ENCODE measurements at places on chromosomes 1 and 21. TPM values are rescaled to one million over a fixed set of nuclear protein-coding genes. Genes with fewer than 3 reads are reported as not detected.

GRCh38 chr1:231638647-231639046 is 12.1 kb downstream of the DISC1 start:
- no peak for DNase-seq

The TLCD4 gene
- total RNA-seq = under 0.01 TPM

GRCh38 chr1:241612533-241613477 is 27.4 kb downstream of the CHML start:
- DNase-seq = peak; percentile 67

DNA sequence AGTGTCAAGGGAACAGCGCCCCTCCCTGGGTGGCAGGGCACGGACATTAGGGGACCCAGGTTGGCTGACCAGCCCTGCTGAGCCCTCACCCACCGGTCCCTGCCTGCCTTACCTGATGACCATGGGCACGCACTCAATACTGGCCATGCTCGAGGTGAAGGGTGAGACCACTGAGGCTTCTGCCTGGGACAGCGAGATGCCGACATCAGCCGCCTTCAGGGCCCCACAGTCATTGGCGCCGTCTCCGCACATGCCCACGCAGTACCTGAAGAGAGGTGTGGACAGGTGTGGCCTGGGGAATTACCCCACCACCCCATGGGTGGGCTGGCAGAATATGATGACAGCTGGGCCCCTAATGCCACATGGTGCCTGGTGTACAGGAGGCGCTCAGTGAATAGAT is 7.8 kb upstream of the MFAP2 start:
- no peak for DNase-seq

DNA sequence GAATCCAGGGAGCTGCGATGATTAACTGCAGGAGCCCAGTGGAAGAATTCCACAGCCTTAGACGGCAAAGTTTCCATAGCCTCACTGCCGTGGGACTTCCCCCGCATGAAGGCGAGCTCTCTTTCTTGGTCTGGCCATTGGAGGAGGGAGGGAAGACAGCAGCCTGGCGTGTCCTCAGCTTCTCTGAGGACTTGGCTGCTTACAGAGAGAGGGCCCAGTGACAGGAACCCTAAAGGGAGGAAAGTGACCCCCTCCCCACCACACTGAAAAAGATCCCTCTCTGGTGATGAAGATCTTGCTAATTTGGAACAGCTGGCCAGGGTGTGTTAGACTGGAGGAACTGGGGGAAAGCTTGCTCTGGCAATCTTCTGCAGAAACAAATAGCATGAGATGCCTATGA is 41.0 kb downstream of the ATP2B4 start:
- no peak for DNase-seq

DNA sequence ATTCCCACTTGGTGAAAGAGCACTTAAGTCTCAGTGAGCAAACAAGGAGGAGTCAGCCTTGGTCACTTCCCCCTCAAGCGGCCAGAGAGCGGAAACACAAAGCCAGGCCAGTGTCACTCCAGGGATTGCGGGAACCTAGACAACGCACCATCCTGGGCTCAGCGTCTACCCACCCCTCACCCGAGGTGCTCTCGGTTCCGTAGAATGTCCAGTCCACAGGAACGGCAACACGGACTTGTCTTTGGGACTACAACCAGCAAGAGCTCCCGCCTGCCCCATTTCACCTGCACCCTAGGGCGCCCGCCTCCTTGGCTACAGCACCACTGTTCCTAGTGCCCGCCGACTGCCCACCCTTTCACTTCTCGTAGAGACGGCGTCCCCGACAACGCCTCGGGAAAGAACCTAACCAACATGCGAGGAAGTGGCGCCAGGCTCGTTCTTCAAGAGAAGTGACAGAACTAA is 509 bp downstream of the GDAP2 start:
- peak; percentile 26 for DNase-seq

The NSL1 gene
- total RNA-seq = 25.3 TPM

DNA sequence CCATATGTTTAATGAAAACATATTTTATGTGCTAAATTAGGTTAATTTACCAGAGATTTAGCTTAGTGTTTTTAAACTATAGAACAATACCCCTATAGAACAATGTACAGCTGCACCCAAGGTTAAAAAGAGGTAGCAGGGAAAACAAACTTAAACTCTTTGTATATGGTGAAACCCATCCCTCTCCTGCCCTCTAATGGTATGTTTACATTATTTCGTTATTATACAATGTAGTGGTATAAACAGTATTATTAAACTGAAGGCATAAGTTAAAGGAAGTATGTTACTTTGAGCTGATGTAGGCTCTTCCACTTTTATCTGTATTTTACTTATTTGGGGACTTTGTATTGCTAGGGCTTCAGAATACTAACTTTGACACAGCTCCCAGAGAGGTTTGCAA is 16.7 kb upstream of the ZYG11A start:
- DNase-seq = no peak

- DNase-seq = no peak
Measured at GRCh38 chr1:19620786-19621185, 23.3 kb upstream of the NBL1 start.

The RGS8 gene
- total RNA-seq = not detected

- no peak for DNase-seq
Measured at GRCh38 chr21:45255381-45256020, 32.2 kb downstream of the POFUT2 start.

DNA sequence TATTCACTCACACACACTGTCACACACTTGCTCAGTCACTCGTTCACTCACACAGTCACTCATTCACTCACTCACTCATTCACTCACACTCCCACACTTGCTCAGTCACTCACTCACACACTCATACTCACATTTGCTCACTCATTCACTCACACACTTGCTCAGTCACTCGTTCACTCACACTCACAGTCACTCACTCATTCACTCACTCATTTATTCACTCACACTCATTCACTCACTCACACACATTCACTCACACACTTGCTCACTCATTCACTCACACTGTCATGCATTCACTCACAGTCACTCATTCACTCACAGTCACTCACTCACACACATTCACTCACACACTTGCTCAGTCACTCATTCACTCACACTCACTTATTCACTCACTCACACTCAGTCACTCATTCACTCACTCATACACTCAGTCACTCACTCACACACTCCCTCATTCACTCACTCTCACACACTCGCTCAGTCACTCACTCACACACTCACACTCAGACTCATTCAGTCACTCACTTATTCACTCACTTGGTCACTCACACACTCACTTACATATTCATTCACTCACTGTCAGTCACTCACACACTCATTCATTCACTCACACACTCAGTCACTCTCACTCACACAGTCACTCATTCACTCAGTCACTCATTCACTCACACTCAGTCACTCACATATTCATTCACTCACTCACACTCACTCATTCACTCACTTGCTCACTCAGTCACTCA is 167.0 kb upstream of the C1orf174 start:
- DNase-seq = no peak

GRCh38 chr1:225587310-225587709 is 65.6 kb downstream of the ENAH start:
- no peak for DNase-seq

DNA sequence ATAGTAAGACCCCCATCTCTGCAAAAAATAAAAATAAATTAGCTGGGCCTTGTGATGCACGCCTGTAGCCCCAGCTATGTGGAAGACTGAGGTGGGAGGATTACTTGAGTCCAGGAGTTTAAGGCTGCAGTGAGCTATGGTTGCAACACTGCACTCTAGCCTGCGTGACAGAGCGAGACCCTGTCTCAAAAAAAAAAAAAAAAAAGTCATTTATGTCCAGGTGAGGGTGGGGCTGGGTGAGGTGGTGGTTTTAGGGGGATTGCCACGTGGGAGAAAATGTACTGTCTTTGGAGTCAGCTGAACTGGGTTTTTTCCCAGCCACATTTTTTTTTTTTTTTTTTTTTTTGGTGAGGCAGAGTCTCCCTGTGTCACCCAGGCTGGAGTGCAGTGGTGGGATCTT is 6.7 kb downstream of the PIK3CD start:
- no peak for DNase-seq

- DNase-seq = peak; percentile 91
Measured at GRCh38 chr1:23581219-23581618, 21.9 kb upstream of the ID3 start.

DNA sequence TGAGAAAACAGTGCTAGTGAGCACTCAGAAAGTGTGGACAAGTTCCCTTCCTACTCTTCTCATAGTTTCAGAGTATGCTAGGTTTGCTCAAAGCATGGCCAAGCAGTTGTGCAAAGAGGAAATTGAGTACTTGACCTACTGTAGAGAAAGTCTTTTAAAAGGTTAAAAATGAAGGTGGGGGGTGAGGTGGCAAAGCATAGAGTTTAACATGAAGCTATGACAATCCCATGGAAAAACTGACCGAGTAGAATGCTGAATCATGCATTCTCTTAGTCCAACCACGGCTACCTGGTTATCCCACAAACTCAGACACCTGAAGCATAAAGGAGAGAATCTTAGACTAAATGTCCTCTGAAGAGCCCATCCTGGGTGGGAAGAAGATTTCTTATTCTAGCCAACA is 79.9 kb downstream of the PTPN14 start:
- DNase-seq = peak; percentile 25

- no peak for DNase-seq
Measured at GRCh38 chr1:155178441-155179111, 4.9 kb downstream of the TRIM46 start.

DNA sequence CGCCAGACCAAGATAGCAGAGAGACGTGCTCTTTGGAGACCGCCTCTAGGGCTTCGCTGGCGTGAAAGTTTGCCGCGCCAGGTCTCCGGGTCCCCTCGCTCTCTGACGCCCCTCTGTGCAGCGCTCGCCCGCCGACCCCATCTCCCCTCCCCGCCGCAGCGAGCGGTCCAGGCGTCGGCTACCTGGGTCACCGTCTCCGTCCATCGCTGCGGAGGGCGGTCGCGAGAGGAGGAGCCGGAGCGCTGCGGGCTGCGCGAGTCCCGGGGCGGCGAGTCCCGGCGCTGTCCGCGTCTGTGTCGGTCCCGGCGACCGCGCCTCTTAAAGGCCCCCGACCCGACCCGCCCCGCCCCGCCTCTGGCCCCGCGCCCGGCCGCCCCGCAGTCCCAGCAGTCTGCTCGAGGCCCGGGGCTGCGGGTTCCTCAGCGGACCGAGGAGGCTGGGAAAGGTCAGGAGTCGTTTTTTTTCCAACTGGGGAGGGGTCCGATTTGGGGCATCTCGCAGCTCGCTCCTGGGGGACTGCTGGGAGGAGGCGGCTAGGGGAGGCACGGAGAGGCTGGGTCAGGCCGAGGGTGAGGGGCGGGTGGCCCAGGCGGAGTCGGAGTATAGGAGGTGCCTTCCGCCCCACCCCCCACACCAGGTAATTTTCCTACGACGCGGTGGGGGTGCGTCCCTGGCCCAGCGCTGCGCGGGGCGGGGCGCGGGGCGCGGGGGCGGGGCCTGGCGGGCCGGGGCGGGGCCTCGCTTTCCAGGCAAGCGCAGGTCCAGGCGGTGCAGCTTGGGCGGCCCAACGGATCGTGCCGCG is at the start of the genes FBXO2 and FBXO44:
Gene FBXO2, minus strand, starts transcription at position 293 of the 802 bp plus-strand sequence. Its CDS starts 89 bp downstream, at position 204.
Gene FBXO44, plus strand, starts transcription at position 741 of the 802 bp plus-strand sequence. CDS start 959 bp downstream, outside the sequence.
- DNase-seq = no peak

The RIPK4 gene
- 1.8 TPM for total RNA-seq

Data from dermis microvascular lymphatic vessel endothelial cell (primary cell).